ENCODE measurements at places on chromosomes 16 and 17.

DNA sequence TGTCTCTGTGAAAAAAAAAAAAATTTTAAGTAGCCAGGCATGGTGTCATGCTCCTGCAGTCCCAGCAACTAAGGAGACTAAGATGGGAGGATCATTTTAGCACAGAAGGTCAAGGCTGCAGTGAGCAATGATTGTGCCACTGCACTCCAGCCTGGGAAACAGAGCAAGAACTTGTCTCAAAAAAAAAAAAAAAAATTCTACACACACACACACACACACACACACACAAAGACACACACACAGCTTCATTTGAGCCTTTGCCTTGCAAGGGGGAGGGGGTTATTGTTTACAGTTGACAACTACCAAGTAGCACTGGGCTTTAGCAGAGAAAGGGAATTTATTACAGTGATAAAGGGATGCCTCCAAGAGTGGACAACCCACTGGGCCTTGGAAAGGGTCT, 4.9 kb upstream of the POLR3E start:
- no peak for DNase-seq

DNA sequence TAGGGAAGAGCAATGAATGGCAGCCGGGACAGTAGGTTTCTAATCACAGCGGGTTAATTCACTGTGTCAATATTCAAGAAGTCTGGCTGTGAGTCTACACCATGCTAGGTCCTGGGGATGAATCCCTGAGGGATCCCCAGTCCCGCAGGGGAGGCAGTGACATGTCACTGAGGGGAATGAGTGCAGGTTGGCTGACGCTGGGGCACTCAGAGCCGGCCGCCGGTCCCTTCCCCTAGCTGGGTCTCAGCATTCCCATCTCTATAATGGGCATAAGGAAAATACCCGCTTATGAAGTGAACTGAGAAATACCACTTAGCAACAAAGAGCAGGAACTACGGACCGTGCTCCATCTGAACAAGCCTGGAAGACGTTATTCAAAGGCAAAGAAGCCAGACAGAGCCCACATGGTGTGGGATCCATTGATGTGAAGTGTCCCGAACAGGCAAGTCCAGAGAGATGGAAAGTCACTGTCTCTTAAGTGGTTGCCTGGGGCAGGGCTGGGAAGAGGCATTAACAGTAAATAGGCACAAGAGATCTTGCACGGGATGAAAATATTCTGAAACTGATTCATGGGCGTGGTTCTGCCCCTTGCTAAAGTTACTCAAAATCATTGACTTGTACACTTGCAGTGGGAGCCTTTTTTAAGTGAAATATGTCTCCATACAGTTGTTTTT, 31.9 kb downstream of the PPL start:
- no peak for DNase-seq

- no peak for DNase-seq
These were observed 228.7 kb downstream of the SOX9 start for GRCh38 chr17:72349491-72349995.

DNA sequence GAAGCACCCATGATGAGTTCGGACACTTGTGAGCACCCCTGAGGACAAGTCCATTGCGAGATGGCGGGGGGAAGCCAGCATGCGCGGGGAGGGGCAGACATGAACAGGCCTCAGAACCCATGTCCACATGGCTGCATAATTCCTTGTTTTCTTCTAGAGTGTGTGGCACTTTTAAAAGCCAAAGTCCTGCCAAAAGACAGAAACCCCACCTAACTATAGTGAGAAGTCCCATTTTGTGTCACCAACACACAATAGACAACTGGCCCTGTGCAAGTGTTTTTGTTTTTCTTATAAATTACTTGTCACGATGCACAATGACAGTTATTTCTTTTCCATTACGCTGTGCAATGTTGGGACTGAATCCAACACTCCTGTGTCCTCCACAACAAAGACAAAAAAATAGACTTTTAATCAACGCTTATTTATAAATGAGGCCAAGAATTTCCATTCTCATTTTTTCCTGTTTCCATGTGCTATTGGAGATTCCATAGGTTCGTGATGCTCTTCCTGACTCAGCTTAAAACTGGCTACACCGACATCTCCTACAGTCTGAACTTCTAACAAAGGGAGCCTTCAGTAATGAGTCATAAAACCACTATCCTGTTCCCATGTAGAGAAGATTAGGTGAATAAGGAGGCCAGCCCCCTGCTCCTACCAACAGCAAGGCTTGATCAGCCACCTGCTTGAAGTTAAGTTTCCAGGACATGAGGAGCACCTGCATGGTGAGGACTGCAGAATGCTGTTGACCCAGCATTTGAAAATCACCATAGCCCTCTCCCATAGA, 98.9 kb downstream of the ZNF423 start:
- DNase-seq, result no peak

- no peak for DNase-seq
These were observed 146.5 kb upstream of the PLCG2 start for GRCh38 chr16:81632392-81633146.

DNA sequence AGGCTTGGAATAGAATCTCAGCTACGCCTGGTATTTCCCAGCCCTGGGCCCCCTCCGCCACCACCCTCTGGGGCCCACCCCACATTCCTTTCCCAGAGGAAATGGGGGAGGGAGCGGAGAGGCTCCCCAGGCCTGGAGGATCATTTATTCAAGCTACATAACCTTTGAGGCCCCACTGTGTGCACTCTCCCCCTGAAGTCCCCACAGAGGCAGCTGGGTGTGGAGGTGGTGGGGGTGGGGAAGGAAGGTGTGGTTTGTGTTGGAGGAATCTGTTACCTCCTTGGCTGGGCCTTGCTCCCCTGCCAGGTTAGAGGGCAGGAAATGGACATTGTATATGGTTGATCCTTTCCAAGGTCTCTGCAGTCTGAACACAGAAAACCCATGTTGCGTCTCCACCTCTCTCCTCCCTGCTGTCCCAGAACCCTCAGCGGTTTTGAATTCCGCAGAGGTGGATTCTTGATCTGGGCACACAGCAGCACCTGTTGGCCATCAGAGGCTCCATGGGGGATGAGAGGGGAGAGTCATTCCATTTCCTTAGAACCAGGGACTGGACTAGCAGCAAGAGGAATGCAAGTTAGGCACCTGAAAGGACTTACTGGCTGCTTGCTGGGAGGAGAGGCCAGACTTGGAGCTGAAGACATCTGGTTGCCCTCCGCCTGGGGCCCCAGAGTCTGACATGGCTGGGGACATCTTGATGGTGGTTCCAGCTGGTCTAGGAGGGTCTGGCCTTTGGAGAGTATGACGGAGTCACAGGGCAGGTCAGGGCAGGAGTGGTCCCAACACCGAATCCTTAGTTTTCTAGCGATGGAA, 23.0 kb downstream of the ARHGAP23 start:
- peak; percentile 80 for DNase-seq

DNA sequence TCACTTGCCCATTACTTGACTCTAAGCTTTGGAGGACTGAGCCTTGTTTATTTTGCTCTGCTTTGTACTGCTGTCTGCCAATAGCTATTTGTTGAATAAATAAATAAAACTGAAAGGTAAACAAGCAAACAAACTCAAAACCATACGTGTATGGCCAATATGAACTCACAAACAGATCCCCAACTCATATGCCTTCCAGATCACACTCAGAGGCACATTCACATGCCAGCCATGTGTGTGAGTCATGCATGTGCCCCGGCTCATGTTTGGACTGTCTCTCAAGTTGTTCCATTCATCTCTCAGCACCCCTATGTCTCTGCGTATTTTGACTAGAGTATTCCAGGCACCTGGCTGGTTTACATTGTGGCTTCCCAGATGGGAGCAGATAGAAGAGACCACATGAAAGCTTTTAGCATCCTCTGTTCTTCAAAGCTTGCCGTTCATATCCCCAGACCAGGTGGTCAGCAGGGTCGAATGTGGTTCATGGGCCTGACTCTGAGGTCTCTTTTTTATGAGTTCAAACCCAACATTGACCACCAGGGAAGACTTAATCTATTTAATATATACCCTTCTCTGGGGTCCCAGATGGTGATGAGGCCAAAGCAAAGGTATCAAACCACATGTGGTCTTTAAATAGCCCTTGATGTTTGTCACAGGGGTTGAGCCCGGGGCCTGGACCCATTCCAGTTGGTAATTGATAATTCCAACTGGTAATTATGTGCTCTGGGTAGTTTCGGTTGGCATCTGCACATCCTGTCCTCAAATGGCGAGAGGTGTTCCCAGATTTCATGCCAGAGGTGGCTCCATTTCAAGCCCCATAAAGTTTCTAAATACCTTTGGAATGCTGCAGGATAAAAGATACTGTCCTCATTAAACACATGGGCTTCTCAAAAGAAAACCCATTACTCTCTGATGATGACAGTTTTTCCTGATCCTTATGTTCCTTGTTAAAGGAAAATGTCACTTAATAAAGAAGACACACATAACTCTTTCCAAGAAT, 287.3 kb upstream of the MAF start:
- no peak for DNase-seq

DNA sequence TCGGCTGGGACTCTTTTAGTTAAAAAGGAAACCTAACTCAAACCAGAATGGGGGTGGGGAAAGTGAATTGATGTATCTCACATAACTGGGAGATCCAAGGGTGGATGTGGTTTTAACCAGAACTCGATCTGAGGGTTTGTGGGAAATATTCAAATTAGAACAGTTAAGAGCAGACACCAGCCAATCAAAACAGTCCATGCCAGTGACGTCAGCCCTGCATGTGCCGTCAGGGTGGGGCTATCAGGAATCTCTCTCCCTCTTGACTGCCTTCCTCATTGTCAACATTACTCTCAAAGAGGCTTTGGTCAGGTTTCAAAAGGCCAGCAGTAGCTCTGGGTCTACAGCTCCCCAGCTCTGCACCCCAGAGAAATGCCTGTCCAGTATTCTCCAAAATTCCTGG, 94.2 kb upstream of the HSBP1 start:
- DNase-seq, result no peak

- no peak for DNase-seq
These were observed 35.9 kb downstream of the TRARG1 start for GRCh38 chr17:1315409-1315808.

DNA sequence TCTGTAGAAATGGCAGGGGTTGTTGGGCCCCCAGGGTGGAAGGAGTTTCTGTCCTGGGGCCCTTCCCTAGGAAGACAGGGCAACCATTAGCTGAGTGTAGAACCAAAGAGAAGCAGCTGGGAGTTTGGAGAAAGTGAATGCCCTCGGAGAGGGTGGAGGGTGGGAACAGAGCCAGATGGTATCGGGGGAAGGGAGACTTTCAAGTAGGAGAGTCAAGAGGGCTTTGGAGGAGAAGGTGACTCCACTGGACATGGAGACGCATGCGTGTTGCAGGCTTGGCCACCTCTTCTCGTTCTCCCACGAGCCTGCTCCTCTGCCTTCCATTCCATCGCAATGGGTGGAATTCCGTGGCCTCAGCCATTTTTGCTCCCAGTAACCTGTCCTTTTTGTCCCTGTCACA, 19.4 kb downstream of the SLC47A1 start:
- DNase-seq, result no peak
